ENCODE measurements at places on chromosomes 7 and 10. TPM values are rescaled to one million over a fixed set of nuclear protein-coding genes. Genes with fewer than 3 reads are reported as not detected.

The ANKRD26 gene
- total RNA-seq = 8.3 TPM

The KEL gene
- total RNA-seq = 2.7 TPM

- H3K4me3 ChIP-seq = no peak overlapping the region
- peaks cover 3% of the 10 kb centered on the region for H3K4me1 ChIP-seq
- H3K36me3 ChIP-seq = peaks cover 7% of the 10 kb centered on the region
- no peak overlapping the region for H3K27ac ChIP-seq
- no peak for DNase-seq
Observed at GRCh38 chr7:1124164-1124563, 35.8 kb downstream of the ZFAND2A start.

GRCh38 chr7:47000561-47000960 is 581.4 kb downstream of the TNS3 start:
- H3K27ac ChIP-seq = no peak overlapping the region
- H3K27me3 ChIP-seq = no peaks in the 10 kb centered on the region
- H3K4me3 ChIP-seq = no peak overlapping the region
- H3K4me1 ChIP-seq = no peaks in the 10 kb centered on the region
- no peak for DNase-seq
